ENCODE measurements at places on chromosomes 4 and X.
A peak's percentile ranks its signal among the peaks of the same experiment; 100 is the strongest.

DNA sequence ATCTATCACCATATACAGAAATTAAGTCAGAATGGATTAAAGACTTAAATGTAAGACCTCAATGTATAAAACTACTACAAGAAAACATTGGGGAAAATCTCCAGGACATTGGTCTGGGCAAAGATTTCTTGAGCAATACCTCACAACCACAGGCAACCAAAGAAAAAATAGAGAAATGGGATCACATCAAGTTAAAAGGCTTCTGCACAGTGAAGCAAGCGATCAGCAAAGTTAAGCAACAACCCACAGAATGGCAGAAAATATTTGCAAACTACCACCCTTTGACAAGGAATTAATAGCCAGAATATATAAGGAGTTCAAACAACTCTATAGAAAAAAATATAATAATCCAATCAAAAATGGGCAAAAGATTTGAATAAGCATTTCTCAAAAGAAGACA, 236.9 kb upstream of the EMCN start:
- no peak for DNase-seq

- DNase-seq: no peak
Observed at GRCh38 chr4:75432683-75433082, 81.5 kb downstream of the RCHY1 start.

DNA sequence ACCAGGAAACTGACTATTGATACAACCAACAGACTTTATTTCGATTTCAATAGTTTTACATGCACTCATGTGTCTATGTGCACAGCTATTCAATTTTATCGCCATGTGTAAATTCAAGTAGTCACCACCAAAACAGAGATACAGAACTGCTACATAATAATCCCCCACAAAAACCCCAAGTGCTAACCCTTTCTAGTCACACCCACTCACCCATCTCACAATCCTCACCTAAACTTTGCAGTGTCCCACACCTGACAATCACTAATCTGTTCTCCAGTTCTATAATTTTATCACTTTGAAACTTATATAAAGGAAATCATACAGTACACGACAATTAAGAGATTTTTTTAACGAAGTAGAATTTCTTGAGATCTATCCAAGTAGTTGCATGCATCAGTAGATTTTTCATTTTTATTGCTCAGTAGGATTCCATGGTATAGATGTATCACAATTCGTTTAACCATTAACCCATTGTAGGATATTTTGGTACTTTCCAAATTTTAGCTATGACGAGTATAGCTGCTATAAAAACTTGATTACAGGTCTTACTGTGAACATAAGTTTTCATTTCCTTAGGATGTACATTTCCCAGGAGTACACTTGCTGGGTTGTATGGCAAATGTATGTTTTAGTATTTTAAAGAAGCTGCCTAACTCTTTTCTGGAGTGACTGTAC, 85.9 kb downstream of the CASK start:
- DNase-seq: no peak

GRCh38 chrX:72110876-72111708, 20.6 kb downstream of the RTL5 start:
- DNase-seq: no peak

GRCh38 chrX:66016905-66017658, 22.8 kb downstream of the VSIG4 start:
- DNase-seq: no peak

GRCh38 chr4:25551605-25552004, 104.0 kb upstream of the SLC34A2 start:
- no peak for DNase-seq

DNA sequence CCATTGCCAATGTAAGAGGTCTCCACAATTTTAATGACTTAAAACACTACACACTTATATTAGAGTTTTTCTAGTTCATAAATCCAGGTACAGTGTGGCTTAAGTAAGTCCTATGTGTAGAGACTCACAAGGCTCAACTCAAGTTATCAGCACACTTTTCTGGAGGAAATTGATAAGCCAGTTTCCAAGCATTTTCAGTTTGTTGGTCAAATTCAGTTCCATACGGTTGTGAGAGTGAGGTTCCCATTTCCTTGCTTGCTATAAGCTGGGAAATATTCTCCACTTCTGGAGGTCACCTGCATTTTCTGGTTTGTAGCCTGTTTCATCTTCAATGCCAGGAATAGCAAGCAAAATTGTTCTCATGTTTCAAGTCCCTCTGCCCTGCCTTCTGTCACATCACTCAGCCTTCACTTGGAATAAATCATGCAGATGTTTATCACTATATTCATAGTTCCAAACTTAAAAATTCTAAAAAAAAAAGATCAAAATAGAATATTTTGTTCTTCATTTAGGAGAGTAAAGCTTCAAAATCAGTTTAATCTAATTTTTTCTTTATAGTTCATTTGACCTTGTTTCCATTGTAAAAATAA, 1137.5 kb upstream of the INTU start:
- DNase-seq: no peak

GRCh38 chrX:8629871-8630270, 102.1 kb downstream of the ANOS1 start:
- DNase-seq: no peak

DNA sequence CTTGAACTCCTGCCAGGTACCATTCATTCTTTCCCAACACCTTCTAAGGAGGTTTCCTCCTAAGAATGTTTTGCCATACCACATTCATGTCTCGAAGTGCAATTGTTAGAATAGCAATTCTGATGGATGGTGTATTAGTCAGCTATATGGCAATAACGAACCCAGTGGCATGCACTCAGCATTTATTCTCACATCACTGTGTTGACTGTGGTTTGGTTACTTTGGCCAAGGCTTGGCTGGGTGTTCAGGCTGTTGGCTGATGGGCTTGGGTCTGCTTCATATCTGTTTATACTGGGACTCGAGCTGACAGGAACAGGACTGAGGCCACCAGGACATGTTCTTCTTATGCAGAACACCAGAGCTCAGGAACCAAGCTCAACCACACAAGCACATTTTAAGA, 31.7 kb downstream of the PSAPL1 start:
- no peak for DNase-seq

- no peak for DNase-seq
Observed at GRCh38 chrX:40088299-40088625, 9.5 kb downstream of the BCOR start.

- no peak for DNase-seq
Observed at GRCh38 chr4:137572163-137572562, 39.9 kb upstream of the PCDH18 start.

GRCh38 chr4:81457921-81458520, 13.7 kb downstream of the RASGEF1B start:
- no peak for DNase-seq

GRCh38 chrX:39016556-39016955, 215.3 kb downstream of the MID1IP1 start:
- DNase-seq: no peak

DNA sequence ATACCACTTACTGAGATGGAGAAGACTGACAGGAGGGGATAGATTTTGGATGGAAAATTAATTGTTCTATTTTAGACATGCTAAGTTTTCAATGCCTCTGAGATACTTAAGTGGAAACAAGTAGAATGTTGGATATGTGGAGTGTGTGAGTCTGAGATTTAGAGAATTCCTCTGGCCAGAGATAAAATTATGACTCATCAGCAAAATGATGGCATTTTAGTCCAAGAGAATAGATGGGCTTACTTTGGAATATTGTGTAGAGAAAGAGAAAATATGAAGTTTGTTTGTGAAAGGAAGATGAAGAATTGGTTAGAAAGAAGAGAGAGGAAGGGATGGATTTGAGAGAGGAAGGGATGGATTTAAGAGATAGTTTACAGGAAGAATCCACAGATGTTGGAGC, 108.6 kb upstream of the PPP1R2C start:
- no peak for DNase-seq

- no peak for DNase-seq
Observed at GRCh38 chr4:187827631-187828030, 167.9 kb upstream of the ZFP42 start.

- no peak for DNase-seq
Observed at GRCh38 chr4:55447108-55447708, 51.5 kb downstream of the TMEM165 start.

GRCh38 chrX:141638550-141638949, 49.0 kb downstream of the SPANXA2 start:
- DNase-seq: no peak

- DNase-seq: no peak
Observed at GRCh38 chr4:184215709-184216328, 1.9 kb downstream of the ENPP6 start.

- DNase-seq: no peak
Observed at GRCh38 chr4:55980725-55981124, 32.0 kb downstream of the CEP135 start.

GRCh38 chr4:178081176-178081575, 638.9 kb upstream of the AGA start:
- no peak for DNase-seq

GRCh38 chr4:98430708-98431403, 169.7 kb downstream of the RAP1GDS1 start:
- no peak for DNase-seq

- DNase-seq: no peak
Observed at GRCh38 chr4:39464886-39465501, 6.1 kb downstream of the LIAS start.

DNA sequence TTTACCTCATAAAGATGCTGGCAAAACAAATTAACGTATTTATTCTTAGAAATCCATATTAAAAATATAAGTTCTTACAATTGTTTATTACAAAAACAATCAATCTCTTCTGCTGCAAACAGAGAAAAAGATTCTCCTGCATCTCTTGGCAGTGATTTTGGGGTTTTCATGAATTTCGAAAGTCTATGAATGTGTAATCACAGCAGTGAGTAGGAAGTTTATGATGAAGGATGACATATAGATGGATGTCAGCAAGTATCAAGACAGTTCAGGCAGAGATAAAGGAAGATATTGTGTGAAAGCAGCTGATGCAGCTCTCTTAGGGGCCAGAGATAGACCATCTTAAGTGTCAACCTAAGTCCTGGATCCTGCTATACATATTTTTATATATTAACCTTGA, 196.9 kb upstream of the BANK1 start:
- no peak for DNase-seq

DNA sequence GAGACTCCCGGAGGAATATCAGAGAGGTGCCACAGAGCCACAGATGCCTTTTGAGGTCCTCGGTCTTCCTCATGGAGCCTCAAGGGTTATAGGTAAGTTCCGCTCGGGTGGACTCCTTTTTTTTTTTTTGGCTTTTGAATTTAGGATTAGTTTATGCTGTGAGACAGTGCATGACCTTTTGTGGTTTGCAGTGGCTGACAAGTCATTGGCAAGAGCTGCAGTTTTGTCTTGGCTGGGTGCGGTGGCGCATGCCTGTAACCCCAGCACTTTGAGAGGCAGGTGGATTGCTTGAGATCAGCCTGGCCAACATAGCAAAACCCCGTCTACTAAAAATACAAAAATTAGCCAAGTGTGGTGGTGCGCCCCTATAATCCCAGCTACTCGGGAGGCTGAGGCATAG, 4.5 kb upstream of the GRSF1 start:
- peak; percentile 34 for DNase-seq

- no peak for DNase-seq
Observed at GRCh38 chr4:184427687-184428086, 46.7 kb downstream of the IRF2 start.

DNA sequence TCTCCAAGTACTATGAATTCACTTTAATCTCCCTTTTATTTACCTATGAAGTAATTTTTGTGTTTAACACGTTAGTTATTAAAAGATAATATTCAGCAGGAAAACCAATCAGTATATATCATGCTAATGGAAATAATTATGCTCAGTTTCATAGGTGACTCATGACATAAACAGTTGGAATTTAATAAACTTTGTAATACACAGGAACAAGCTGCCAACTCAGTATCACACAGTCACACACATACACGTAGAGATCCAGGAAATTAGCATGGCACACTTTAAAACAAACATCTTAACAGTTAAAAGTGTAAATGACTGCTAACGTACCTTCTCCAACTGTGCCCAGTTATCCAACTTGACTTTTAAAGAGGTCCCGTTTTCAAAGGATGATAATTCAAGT, 2.3 kb downstream of the SPATA4 start:
- DNase-seq: no peak

DNA sequence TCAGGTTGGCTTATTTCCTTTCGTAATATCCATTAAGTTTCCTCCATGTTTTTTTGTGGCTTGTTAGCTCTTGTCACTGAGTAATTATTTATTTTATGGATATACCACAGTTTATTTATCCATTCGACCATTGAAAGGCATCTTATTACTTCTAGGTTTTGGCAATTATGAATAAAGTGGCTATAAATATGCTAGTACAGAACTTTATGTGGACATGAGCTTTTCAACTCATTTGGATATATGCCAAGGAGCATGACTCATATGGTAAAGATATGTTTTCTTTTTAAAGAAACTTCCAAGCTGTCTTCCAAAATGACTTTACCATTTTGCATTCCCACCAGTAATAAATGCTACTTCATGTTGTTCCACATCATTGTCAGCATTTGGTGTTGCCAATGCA, 803.6 kb downstream of the GLUD2 start:
- DNase-seq: no peak

DNA sequence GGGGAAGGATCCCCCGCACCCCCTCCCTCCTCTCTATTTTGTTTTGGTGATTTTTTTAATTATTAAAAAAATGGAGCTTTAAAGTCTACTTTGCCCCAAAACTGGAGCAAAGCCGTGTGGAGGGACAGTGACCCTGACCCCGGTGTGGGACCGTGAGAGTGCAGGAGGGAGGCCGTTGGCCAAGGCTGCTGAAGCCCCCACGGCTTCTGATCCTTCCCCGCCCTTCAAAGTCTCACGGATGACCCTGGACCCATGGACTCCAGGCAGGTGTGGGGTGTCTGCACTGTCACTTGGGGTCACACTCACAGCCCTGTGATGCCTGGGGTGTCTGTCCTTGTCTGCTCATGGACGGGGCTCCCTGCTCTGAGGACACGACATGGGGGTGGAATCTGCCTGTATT, 133.3 kb downstream of the CPZ start:
- DNase-seq: no peak

DNA sequence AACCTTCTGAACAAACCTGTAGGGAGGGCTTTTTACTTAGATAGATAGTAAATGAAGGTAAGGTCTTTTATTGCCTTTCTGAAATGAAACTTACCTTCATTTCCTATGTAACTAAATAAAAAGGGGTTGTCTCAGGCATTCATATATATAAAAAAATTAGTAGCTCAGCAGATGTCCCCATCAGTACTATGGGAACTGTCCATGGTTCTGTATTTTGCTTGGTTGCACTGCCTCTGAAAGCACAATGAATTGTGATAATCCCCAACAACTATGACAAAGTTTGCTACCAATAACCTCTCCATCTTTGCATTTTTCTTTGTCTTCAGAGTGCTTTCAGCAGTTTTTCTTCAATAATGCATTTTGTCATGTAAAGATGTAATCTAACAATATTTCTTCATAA, 222.4 kb downstream of the SLIT2 start:
- no peak for DNase-seq

All from stimulated activated CD4-positive, alpha-beta T cell treated with anti-CD3 and anti-CD28 coated beads, Interleukin-1b, Interleukin-23, amount 100 ng/mL, for 48 hours (primary cell).